ENCODE measurements at places on chromosomes 16 and 17. TPM values are rescaled to one million over a fixed set of nuclear protein-coding genes. Genes with fewer than 3 reads are reported as not detected.

DNA sequence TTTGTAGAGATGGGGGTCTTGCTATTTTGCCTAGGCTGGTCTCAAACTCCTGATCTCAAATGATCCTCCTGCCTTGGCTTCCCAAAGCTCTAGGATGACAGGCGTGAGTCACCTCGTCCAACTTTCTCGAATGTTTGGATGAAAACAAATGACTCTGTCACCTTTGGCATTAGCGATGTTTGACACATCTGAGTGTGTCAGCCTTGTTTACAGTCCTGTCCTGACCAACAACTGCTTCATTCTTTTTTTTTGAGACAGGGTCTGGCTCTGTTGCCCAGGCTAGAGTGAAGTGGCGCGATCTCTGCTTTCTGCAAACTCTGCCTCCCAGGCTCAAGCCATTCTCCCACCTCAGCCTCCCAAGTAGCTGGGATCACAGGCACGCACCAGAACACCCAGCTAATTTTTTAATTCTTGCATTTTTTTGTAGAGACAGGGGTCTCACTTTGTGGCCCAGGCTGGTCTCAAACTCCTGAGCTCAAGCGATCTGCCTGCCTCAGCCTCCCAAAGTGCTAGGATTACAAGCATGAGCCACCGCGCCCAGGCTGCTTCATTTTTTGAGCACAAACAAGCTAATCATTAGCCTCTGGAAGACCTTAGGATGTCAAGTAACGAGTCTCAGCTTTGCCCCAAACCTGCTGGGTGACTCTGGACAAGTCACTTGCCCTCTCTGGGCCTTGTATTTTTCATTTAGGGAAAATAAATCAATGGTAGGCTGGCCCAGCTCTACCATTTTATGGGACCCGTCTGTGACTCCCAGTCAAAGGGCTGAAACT, 7.4 kb downstream of the MYH11 start:
- H3K4me3 ChIP-seq: no peak overlapping the region
- H3K27ac ChIP-seq: no peak overlapping the region
- DNase-seq: no peak
- no peaks in the 10 kb centered on the region for H3K4me1 ChIP-seq
- H3K27me3 ChIP-seq: peaks cover 17% of the 10 kb centered on the region
- H3K36me3 ChIP-seq: no peaks in the 10 kb centered on the region

- no peaks in the 10 kb centered on the region for H3K4me1 ChIP-seq
- no peak for DNase-seq
- H3K4me3 ChIP-seq: no peak overlapping the region
- no peaks in the 10 kb centered on the region for H3K36me3 ChIP-seq
Measured at GRCh38 chr16:85269165-85269564, 156.9 kb upstream of the CIBAR2 start.

The HELZ gene
- total RNA-seq: 86.2 TPM

DNA sequence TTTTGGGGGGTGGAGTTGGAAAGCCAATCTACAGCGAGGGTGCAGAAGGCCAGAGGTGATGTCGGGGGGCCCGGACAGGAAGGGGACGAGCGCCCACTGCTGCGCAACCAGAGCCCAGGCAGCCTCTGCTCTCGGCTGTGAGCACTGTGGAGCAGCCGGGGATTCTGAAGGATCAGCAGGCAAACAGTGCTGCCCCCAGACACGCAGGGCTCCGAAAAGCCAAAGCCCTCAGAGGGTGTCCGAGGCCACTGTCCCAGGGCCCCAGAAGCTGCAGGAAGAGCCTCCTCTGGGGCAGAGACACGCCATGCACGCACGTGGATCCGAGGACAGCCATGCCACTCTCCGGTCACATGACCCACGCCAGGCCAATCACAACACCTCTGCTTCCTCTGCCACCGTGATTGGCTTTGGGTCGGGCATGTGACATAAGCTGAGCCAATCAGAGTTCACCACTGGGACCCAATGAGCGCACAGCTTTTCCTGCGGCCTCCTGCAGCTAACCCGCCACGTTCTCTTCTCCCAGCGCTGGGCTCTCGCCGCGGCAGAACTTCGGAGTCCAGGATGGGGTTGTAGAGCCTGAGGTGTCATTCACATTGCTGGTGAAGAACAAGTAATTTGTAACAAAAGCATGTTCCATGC, 40.7 kb downstream of the ACTG1 start:
- H3K27ac ChIP-seq: no peak overlapping the region
- H3K27me3 ChIP-seq: no peaks in the 10 kb centered on the region
- DNase-seq: no peak
- H3K36me3 ChIP-seq: no peaks in the 10 kb centered on the region
- no peak overlapping the region for H3K4me3 ChIP-seq
- no peaks in the 10 kb centered on the region for H3K4me1 ChIP-seq

DNA sequence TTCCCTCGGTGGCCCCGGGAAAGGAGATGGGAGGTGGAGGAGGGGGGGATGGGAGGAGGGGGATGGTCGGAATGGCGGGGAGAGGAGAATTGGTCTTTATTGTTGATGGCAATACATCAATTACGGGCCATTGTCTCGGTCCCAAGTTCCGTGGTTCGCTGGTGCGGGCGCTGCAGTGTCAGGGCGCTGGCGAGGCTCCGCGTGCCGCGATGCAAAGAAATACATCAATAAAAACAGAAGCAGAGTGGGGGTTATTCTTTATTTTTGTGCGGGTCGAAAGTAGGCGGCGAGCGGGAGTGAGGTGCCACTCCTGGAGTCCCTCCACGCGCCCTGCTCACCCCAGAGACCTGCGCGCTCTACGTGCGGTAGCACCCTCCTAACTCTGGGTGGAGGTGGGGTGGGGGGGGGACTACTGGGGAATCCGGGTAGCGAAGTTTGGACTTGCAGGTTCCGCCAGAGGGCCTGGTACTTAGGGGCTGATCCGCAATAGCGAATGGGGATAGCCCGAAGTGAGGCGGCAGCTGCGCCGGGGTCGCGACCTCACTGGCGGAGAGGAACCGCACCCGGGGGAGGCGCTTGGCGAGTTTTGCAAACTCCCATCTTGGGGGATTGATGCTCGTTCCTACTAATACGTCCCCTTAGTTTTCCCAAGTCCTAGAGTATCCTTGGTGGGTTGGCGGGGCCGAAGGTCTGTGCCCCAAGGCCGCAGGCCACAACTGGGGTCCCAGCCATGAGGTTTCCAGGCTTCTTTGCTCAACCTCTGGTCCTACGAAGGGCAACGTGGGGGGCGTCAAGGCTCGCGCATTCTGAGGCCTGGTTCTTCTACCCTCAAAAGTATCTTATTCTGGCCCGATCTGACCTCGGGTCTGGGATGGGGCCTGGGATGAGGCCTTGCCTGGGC, 3.5 kb upstream of the SALL1 start:
- H3K27me3 ChIP-seq: peaks cover 65% of the 10 kb centered on the region
- peaks cover 5% of the 10 kb centered on the region for H3K36me3 ChIP-seq
- peak overlapping the region; percentile 86 for H3K27ac ChIP-seq
- H3K4me1 ChIP-seq: peaks cover 4% of the 10 kb centered on the region

The KRTAP16-1 gene
- total RNA-seq: not detected
